ENCODE measurements at places on chromosomes 16 and 17.

GRCh38 chr16:56258508-56259424 lies 67.5 kb downstream of the GNAO1 start:
- no peak for DNase-seq

DNA sequence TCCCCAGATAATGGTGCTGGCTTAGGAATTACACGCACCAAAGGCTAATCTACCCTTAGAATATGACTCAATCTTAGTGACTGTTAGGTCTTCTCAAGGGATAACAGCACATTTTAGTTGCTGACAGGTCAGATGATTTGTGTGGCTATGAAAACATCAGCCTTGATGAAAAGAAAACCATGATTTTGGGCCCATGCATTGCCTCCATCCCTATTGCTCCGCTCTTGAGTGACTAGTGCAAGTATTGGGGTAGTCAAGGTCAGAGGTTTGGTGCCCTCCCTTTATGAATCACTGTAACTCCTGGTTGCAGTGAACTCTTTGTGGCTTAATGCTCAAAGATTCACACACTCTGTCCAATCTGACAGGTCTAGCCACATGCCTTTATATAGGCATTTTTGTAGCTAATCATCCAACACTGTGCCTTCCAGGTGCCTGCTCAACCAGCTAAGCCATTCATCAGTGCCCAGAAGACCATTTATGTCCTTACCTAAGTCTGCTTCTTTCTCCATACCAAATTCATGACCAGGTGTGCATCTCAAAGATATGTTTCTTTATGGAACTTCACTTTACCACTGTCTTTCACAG lies 251.6 kb downstream of the KCNJ2 start:
- no peak for DNase-seq

DNA sequence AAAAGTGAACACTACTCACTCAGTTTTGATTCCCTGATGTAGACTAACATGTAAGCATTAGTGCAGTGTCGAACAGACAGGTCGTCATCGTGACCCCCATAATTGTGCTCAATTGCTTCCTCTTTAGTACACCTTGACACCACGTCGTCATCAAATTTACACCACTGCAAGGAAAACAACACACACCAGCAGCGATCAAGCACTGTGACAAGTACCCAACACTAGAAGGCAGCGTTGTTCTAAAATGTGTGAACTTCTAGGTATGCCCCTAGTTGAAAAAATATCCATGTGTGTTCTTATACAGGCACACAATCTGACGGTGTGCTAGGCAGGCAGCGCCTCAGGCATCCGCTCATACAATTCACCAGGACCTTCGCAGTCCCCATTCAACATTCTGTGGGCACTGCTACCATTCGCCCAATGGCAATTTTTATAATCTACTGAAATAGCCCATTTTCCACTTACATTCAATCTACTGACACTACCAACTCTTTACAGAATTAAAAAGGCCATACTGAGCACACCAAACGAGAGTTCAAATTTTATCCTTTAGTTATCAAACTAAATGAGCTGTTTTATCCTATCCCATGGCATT lies 23.1 kb downstream of the LITAFD start:
- no peak for DNase-seq

GRCh38 chr17:15260376-15261257 lies 4.5 kb downstream of the PMP22 start:
- DNase-seq = peak; percentile 95

DNA sequence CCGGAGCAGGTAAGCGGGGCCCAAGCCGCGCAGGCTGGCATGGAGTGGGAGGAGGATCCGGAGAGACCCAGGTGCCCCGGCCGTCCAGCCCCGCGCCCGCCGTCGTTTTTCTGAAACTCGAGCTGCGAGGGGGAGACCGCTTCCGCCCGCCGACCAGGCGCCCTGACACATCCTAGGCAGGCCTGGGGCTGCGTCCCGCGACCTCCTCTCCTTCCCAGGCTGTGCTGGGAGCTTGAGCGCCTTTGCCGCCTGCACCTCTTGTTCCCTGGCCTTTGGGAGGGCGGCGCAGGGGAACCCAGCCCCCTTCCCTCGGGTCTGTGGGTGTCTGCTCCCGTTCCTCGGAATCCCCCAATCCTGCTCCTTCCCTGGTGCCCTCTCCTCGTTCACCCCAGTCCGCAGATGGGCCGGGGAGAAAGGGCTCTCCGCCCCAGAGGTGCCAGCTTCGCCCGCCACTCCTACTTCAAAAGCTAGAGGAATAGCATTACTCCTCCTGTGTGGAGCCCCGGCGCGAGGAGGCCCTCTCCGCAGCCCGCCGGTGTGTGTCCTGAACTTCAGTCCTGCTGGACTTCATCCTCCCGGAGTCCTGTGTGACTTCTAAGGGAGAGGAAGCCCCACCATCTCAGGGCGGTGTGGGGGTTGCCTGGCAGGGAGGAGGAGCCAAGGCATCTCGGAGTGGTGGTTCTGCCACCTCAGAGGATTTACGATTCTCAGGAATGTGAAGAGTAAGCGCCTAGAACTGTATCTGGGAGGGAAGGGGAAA lies 1.0 kb downstream of the NHERF1 start:
- DNase-seq = peak; percentile 20

DNA sequence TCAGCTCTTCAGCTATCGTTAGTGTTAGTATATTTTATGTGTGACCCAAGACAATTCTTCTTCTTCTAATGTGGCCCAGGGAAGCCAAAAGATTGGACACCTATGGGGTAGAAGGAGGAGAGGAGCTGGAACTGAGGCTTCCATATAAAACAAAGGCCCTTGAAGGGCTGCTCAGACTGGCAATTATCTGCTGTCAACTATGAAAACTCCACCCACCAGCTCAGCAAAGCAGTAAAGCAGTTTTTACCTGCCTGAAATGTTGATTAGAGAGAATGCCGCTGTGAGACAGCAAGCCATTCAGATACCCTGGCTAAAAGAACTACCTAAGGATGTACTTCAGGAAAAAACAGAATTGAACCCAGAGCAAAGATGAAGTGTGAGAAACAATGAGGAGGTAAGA lies 45.9 kb upstream of the GNAO1 start:
- DNase-seq = no peak

- DNase-seq = no peak
Measured at GRCh38 chr17:70414300-70414699, 245.0 kb downstream of the KCNJ2 start.

DNA sequence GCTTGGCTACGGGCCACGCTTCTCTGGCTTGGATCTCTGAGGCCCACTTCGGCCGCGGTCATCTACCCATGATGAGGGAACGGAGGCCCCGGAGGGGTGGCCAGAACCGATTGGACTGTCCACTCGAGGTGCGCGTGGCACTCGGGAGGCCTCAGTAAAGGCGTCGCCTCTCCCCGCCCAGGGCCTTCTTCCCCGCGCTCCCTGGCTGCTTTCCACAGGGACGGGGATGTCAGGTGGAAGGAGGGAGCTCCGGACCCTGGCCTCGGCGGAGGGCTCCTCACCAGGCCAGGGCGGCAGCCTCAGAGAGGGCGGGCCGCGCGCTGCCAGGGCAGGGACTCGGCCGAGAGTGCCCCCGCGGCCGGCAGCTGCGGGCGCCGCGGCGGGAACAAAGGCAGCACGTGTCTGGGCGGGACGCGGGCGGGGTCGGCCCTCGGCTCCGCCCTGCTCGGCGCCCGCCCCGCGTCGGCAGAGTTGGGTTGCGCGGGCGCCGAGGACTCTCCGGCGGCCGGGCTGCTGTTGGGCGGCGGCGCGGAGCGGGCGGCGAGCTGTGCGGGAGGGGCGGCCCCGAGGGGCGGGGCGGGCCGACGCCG lies 587 bp upstream of the CDK5R1 start:
- peak; percentile 81 for DNase-seq

- no peak for DNase-seq
Measured at GRCh38 chr17:77400445-77400870, 259.7 kb downstream of the SEC14L1 start.

DNA sequence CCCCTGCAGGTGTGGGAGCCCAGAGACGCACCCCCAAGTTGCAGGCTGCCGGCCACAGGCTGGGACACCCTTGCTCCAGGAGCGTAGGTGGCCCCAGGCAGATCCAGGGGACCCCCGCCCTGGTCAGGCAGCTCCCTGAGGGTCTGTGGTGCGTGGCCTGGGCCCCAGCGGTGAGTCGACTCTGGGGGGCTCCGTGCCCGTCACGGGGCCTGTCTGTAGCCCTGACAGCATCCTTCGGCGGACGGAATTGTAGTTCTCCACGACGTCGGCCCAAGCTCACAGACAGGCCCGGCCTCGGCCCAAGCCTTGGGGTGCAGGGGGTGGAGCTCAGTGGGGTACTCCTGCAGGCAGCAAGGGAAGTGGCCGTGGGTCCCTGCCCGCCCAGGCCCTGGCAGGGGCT lies 82.9 kb downstream of the LMF1 start:
- peak; percentile 17 for DNase-seq

- no peak for DNase-seq
Measured at GRCh38 chr17:75338335-75338734, 49.1 kb upstream of the SLC25A19 start.

GRCh38 chr17:49260011-49260816 lies 29.6 kb upstream of the PHOSPHO1 start:
- DNase-seq = peak; percentile 75

DNA sequence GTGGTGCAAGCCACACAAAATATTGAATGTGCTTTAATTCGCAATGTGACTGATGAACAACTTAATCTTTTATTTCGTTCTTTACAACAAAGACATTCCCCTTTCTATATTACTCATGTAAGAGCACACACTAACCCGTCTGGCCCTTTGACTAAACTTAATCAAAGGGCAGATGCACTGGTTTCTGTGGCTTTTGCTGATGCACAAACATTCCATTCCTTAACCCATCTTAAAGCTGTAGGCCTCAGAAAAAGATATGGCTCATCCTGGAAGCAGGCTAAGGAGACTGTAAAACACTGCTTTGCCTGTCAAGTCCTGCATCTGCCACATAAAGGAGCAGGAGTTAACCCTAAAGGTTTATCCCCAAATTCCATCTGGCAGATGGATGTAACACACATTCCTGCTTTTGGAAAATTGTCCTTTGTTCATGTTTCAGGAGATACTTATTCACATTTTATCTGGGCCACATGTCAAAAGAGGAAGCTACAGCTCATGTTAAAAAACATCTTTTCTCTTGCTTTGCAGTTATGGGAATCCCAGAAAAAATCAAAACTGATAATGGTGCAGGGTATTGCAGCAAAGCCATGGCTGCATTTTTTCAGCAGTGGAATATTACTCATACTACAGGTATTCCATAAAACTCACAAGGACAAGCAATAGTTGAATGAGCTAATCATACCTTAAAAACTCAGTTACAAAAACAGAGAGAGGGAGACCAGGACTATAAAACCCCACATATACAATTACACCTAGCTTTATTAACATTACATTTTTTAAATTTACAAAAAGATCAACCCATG lies 137.2 kb downstream of the AHSP start:
- no peak for DNase-seq

GRCh38 chr17:13862346-13862745 lies 207.0 kb upstream of the COX10 start:
- DNase-seq = no peak

DNA sequence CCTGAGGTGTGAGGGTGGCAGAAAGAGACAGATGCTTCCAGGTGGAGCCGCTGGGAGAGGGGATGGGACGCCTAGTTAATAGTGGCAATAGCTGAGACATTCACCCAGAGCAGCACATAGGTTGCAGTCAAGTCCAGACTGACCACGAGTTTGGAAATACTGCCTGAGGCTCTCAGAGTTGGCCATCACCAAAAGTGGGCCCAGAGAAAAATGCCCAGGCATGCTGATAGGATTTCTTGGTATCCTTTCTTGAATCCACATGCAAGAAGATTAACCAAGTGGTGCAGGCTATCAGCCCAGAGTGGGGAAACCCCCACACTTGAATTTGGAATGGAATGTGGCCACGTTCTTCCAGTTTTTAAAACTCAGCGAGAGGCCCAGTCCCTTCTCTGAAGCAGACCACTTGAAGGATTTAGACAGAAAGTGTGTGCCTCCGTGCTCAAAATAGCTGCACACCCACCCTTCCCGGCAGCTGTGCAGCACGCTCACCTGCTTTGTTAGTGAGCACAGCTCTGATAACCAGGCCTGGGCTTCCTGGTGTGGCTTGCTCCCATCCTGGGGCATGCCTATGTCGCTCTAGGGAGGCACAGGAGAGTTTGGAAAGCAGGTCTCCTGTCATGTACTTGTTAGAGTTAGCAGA lies 35.7 kb downstream of the PLD6 start:
- DNase-seq = no peak

GRCh38 chr16:56451753-56452689 lies 667 bp downstream of the OGFOD1 start:
- DNase-seq = peak; percentile 21

- DNase-seq = no peak
Measured at GRCh38 chr16:72995151-72995881, 52.6 kb downstream of the ZFHX3 start.

DNA sequence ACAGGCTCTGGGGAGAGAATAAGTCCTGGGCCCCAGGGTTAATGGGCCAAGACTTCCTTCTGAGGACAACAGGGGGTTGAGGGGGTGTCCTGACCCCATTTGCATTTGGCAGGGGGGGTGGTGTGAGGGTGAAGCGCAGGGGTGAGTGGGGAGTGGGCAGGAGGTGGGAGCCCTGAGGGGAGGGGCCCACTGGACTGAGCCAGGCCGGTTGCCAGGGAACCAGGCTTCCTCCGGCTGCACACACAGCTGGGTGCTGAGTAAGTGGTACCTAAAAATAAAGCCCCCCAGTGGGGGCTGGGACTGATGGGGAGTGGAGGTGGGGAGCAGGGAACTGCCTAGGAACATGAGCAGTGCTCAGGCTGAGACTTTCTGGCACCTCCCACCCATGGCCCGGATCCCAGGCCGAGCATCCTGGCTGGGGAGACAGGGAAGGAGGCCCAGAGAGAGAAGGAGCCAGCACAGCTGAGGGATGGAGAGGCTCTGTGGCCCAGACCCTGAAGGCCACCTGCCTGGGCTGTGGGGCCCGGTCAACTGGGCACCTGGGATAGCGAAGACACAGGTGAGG lies 7.5 kb upstream of the RASD1 start:
- peak; percentile 85 for DNase-seq

GRCh38 chr16:67652578-67653127 lies 7.4 kb downstream of the ACD start:
- peak; percentile 23 for DNase-seq

- DNase-seq = no peak
Measured at GRCh38 chr16:84821728-84822689, 2.2 kb downstream of the CRISPLD2 start.

DNA sequence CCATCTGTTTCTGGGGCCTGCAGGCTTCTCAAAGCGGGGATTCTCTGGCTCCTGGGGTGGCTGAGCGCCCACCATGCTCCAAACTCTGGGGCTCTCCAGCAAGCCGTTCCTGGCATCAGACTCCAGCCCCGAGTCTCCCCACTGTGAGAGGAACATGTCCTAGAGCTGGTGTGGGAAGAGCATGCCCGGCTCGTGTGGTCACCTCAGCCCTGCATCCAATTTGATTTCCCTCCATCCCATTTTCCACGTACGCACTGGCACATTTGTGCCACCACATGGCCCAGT lies 23.2 kb upstream of the KCNJ12 start:
- no peak for DNase-seq
